CD4-positive, alpha-beta T cell treated with Interleukin-4 for 1 hour (primary cell): ENCODE measurements at places on chromosomes 3 and 15.

DNA sequence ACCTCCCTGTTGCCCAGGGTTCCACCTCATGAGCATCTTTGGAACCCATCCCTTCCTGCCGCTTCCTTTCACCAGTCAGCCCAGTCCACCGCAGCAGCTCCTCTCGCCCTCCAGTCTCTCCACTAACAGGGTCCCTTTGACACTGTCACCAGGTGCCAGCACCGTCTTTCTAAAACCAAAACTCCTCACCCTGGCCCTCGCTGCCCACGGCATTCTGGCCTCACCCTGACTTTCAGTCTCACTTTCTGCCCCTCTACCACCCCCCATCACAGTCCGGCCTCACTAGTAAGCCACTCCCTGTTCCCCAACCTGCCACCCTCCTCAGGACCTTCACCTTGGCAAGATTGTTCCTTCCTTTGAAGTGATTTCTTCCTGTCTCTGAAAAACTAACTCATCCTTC is 4.2 kb downstream of the PPCDC start:
- no peak for DNase-seq

DNA sequence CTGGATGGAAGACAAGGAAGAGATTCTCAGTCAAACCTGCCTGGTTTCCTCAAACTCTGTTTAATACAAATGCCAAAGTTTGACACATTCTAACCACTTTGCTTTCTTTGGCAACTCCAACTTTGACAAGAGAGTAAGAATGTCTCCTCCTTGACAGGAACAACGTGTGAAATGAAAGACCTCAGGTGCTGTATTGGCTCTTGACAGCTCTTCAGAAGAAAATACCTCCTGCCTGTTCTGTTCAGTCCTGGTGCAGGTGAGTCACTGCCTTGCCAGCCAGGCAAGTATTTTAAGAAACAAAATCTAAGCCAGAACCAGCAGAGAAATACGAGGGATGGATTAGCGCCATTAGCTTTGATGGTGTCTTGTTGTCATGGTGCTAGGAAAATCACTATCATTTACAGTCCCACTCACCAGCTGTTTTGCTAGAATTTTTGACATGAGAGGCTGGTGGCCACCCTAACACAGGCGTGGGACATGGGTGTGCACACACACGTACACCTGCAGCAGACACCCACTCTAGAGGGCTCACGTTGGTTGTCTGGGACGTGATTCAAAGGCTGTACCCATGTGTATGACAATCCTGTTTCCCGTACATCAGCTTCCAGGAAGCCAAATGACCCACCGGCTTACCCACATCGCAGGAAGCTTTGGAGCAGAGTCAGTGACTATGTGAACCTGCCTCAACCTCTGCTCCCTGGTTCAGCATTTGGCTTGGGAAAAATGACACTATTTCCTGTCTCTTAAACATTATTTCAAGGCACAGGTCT is 60.4 kb downstream of the CCNL1 start:
- DNase-seq = no peak

GRCh38 chr15:39095218-39095879 is 485.5 kb upstream of the THBS1 start:
- DNase-seq = no peak

DNA sequence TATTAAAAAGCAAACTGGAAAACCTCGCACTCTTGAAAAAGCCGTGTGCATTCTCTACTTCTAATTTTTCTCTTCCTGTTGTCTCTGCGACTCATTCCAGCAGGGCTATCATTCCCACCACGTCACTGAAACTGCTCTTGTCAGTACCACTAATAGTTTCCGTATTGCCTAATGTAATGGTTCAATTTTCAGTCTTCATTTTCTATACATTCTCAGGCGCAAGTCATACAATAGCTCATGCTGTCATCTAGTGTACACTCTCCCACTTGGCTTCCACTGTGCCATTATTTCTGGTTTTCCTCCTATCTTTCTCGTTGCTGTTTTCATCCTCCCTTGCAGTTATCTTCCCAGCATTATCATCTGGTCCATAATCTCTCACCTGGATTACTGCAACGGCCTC is 160.2 kb downstream of the SPATA16 start:
- DNase-seq = no peak

DNA sequence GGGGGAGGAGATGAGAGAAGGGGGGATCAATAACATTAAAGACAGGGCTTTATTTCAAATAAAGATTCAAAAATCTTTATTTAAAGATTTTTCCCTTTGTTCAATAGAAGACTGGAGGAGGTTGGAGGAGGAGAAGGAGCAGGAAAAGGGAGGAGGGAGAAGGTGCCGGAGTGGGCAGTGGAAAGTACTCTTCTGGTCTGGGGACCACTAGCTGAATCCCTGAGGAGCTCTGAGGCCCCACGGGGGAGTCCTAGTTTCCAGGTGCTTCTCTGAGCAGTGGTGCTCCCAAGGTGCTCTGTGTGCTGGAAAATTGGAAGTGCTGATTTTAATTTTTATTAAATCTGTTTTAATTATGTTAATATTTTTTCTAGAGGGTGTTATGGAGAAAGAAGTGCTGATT is 19.4 kb upstream of the SEMA4B start:
- DNase-seq = no peak

- no peak for DNase-seq
These were observed 118.9 kb upstream of the IGF1R start for GRCh38 chr15:98529205-98530145.

- no peak for DNase-seq
These were observed 4.2 kb upstream of the RAB8B start for GRCh38 chr15:63185206-63185605.
